Astrocyte of the spinal cord (primary cell): ENCODE measurements at places on chromosomes 6 and 20.

GRCh38 chr6:53986721-53987521, 124.3 kb upstream of the MLIP start:
- DNase-seq, result peak; percentile 52

- no peak for DNase-seq
Observed at GRCh38 chr20:49868538-49868937, 46.8 kb downstream of the SPATA2 start.

DNA sequence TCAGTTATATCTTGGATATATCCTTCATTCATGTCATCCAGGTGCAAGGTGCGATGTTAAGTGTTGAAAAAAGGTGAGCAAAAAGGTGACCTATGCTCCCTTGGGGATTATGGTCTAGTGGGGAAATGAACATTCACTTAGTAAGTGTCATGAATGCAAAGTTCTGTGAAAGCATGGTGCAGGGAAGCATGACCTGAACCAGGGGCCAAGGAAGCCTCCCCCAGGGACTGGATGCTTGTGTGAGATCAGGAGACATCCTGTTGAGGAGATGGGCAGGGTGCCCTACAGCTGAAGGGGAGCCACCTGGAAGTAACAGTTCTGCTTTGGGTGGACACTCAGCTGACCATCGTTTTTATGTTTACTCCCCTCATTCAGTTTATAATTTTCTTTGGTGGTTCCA, 179.5 kb downstream of the SYNDIG1 start:
- DNase-seq, result no peak

GRCh38 chr6:106731144-106731842, 101.9 kb downstream of the QRSL1 start:
- no peak for DNase-seq

DNA sequence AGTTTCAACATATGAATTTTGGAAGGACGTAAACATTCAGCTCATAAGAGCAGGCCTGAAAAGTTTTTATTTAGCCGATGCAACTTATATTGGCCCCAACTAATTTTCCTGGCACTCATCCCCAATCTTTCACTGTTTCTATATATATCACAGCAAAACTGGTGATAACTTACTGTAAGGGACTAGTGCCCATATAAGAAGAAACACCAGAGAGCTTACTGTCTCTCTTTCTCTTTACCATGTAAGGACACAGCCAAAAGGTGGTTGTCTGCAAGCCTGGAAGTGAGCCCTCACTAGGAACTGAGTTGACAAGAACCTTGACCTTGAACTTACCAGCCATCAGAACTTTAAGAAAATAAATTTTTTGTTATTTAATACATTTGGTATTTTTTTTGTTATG, 807.4 kb upstream of the CITED2 start:
- no peak for DNase-seq

DNA sequence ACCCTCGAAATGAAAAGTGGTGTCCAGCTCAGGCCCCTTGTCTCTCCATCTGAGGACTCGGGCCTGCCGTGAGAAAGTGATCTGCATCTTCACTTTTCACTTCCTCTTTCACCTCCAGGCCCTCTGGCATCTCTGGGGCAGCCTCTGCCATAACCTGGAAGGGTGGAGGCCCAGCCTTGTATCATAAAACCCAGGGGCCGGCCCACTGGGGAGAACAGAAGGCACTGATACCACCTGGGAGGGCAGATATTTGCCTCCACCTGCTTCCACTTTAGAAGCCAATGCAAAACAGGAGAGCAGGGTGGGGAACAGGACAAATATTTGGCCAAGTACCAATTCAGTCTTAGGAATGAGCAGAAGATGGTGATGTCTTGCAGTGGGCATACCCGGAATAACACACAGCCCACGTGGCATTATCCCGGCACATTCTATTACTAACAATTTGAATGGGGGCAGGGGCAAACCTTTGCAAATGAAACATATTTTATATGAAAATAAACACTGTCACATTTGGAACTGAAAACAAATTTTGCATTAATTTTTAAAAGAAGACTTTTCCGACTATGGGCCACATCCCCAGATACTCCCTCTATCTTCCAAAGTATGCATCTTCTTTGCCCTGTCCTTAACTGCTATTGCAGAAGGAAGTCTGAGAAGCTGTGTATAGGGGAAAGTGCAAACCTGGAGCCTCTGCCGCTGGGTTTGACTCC, 69.2 kb upstream of the TBC1D7 start:
- no peak for DNase-seq

DNA sequence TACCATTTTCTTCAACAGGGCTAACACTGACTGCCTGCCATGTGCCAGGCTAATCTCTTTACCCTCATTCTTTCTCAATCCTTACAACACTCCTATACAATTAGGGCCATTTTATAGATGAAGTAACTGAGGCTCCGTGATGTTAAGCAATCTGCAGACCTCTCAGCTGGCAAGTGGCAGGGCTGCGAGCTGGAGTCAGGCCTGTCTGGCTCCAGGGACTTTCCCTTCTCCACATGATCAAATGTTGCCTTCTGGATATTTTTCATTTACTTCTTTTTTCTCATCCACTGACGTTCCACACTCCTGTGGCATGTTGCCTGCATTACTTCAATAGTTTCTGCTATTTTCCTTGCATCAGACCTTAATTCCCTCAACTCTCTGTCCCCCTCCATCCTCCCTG, 55.2 kb upstream of the TAGAP start:
- no peak for DNase-seq

GRCh38 chr6:142892254-142893021, 52.5 kb downstream of the HIVEP2 start:
- DNase-seq, result no peak

DNA sequence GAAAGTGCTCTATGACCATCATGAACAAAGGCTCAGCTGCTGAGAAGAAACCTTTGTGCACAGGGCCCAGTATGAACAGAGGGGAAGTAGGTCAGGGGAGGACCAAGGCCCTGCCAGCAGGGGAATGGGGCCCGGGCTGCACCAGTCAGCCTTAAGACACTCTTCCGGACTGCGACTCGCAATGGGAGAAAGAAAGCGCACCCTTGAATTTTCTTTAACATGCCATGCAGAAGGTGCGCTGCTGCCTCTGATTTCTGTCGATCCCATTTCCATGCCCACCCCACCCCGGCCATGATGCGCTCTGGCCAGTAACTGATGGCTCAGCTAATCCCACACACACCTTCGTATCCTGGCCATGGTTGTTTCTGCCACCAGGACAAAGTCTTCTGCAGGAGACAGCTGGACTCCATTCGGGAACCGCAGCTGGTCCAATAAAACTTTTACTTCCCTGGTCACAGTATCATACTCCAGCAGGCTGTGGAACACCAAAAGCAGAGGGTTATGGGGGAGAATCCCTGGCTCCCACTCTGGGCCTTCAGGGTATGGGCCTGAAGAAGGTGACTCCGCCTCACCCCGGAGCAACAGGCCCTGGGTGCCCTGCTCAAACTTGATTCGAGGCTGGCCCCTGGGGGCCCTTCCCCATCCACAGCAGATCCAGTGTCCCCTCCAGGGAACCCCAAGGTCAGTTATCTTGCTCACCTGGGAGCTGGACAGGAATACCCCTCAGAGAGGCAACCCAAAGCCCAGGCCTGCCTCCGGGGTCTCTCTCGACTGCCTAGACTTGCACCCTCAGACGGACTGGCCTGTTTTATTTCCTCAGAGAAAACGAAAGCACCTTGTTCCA, 20.3 kb downstream of the CST7 start:
- DNase-seq, result no peak

GRCh38 chr6:72316675-72317380, 305.0 kb upstream of the KCNQ5 start:
- DNase-seq, result no peak

DNA sequence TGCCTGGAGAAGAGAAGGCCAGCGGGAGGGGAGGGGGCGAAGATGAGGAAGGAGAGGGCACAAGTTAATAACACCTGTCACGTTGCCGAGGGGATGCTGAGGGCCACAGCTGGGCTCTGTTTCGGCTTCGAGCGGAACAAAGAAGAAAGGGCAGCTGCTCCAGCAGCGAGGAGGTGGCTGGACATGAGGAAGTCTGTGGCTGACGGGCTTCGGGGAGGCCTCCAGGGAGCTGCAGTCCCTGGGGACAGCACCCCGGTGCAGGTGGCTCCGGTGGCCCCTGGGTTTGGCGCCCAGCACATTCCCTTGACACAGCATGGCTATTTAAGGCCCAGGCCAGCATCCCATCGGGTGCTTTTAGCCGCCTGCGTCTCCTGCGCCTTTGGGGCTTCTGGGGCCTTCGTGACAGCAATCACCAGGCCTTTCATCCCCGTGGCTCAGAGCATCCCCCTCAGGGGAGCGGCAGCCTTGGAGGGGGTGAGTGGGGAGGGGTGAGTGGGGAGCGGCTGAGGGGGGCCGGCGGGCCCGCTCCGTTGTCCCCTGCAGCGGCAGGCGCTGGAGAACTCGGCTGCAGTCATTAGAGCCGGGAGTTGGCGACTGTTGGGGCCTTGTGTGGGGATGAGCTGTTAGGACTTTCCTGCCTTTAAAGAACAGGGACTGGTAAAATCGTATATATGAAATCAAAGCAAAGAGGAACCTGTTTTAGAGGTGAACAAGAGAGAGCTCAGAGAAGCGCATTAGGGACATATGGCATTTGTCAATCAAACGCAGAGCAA, 99.0 kb downstream of the TMEM242 start:
- DNase-seq, result no peak

GRCh38 chr20:45867819-45868176, 10.4 kb downstream of the ZSWIM3 start:
- peak; percentile 67 for DNase-seq

GRCh38 chr6:125835221-125835744, 44.5 kb downstream of the NCOA7 start:
- peak; percentile 20 for DNase-seq

GRCh38 chr20:2358006-2358405, 22.7 kb upstream of the TGM6 start:
- no peak for DNase-seq

- peak; percentile 50 for DNase-seq
Observed at GRCh38 chr6:2158596-2159271, 86.7 kb downstream of the GMDS start.

- DNase-seq, result no peak
Observed at GRCh38 chr6:43671801-43672690, 15.5 kb downstream of the MRPS18A start.

- peak; percentile 72 for DNase-seq
Observed at GRCh38 chr6:16505711-16506357, 255.4 kb downstream of the ATXN1 start.

DNA sequence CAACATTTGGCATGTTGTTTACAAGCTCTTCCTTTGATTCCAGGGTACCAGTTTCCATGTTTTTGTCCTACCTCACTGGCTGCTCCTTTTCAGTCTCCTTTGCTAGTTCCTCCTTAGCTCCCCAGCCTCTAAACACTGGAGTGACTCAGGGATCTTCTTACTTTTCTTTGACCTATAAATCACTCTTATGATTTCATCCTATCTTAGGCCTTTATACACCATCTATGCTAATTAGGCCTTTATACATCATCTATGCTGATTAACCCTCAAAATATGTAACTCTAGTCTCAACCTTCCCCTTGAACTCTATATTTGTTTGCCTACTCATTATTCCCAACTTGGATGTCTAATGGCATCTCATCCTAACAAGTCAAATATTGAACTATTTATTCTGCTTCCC, 9.5 kb downstream of the TMEM30A start:
- DNase-seq, result peak; percentile 75

DNA sequence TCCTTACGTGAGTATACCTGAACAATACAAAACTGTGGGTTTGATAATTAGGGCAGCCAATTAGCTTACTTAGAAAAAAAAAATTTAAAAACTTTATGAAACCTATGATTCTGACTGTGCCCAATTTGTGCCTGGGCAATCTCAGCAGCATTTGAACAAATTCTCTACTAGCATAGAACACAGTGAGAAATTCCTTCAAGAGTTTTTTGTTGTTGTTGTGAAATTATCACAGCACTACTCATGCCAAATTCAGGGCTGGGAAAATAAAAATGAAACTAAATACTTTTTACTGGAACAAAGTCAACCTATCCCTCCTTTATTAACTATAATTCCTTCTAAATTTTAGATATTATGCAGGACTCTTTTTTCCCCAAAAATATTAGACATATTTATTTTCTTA, 42.9 kb downstream of the POU3F2 start:
- DNase-seq, result no peak

- DNase-seq, result no peak
Observed at GRCh38 chr6:82588020-82588419, 224.4 kb downstream of the TPBG start.

DNA sequence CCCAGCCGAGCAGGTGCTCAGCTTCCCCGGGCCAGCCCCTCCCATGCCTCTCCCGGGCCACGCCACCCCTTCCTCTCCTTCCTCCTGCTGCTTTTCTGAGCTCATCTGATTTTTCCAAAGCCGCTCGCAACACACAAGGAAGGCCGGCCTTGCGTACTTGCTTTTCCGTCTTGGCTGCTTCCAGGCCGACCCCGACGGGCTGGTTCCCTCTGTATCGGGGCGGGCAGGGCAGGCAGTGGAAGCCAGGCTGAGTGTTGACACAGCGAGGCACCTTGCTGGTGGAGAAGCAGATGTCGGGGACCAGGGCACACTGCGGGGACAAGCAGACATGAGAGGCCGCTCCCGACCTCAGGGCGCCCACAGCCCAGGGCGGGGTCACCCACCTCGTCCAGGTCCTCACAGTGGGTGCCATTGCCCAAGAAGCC, 21.1 kb downstream of the THBS2 start:
- DNase-seq, result no peak

GRCh38 chr6:125102891-125103290, 50.7 kb upstream of the TPD52L1 start:
- peak; percentile 87 for DNase-seq

DNA sequence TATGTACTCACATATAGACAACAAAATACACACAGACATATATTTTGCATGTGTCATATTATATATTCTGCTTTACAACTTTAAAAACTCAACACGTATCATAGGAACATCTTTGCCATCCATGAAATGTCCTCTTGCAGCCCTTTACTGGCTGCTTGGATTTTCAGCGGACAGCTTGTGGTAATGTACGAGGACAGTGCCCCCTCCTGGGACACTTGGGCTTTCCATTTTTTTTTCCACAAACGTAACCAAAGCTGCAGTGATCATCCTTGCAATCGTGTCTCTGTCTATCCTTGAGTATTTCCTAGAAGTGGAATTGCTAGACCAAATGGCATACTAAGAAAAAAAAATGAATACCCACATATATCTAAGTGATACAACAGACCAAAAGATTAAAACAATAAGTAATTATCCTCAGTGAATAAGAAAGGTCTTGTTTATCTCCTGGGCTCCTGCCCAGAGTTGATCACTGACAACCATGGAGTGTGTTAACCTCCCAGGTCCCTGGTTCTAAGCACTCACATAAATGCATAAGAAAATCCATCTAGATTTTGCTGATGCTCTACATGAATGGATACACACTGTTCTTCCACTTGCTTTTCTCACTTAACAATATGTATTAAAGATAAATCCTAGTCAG, 18.1 kb downstream of the BPI start:
- DNase-seq, result peak; percentile 77
